ENCODE measurements at places on chromosomes 5 and 9.

GRCh38 chr5:4104831-4105597 lies 509.4 kb downstream of the IRX1 start:
- no peak for DNase-seq

DNA sequence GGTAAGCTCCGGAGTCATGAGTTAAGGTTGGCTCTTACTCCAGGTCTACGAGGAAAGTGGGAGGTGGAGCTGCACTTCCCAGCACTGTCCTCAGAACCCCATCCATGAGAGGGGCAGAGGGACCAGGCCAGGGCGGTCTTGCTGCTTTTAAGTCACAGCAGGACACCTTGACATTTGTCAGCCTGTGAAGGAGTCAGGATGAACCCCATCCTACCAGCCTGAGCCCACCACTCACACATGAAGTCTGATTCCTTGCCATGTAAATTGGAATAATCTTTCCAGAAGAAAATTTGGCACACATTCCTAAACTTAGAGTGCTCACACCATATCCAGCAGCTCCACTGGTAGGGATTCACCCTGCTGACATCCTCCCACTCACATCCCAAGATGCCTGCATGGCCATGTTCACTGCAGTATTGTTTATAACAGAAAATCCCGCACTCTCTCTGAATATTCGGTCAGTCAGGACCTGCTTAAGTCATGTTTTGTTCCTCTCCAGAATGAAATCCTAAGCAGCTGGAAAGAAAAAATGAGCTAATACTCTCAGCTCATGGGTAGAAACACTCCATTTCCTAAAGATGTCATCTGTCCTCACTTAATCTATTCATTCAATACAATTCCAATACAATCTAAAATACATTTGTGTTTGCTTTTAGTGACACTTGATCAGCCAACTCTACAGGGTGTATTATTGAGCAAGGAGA lies 79.3 kb upstream of the COL5A1 start:
- DNase-seq: no peak

DNA sequence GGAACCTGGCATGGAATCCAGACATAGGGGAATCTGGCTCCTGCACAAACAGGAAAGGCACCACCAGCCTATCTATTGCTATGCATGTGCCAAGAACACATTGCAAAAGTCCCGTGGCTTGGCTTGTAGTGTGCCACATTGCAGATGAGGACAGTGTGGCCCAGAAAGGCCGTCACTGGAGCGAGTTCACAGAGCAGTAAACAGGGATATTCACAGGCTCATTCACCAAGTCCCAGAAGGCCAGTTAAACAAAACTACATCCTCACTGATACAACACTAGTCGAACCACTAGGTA lies 39.6 kb upstream of the TRIM32 start:
- no peak for DNase-seq

DNA sequence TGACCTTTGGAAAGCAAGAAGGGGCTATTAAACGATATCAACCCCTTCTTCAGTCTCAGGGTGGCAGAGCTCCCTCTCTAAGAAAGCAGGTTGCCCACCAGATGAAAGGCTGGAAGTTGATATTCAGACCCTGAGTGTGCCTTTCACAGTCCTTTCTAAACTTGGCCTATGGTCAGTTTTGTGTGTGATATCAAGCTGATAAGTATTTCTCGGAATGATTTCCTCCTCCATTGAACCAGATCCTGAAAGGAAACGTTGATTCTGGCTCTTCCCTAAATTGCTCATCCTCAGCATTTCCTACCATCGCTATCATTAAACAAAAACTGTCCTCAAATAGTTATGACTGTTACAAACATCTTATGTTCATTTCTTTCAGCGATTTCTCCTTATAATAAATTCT lies 130.4 kb downstream of the CEMIP2 start:
- DNase-seq: no peak

- no peak for DNase-seq
Observed at GRCh38 chr9:114028646-114029045, 49.5 kb downstream of the AMBP start.

GRCh38 chr9:127087411-127087810 lies 35.0 kb downstream of the ANGPTL2 start:
- no peak for DNase-seq

- DNase-seq: no peak
Observed at GRCh38 chr9:121694600-121694999, 43.2 kb downstream of the DAB2IP start.

DNA sequence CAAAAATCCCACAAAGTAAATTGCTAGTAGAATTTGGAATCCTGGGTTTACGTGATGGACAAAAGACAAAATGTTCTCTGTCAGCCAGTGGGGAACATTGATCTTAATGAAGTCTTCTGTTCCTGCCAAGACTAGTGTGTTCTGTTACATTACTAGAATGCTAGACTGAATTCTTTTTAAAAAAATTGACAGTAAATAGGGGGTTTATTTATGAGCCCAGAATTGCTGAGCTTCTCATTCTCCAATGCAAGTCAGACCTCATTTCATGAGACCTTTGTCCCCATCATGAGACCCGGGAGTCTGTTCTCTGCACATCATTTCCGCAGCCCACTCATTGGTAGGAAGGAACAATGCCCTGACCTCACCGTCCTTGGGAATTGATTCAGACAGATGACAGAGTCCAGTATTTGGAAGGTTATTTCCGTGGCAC lies 173.8 kb upstream of the OTULINL start:
- no peak for DNase-seq

DNA sequence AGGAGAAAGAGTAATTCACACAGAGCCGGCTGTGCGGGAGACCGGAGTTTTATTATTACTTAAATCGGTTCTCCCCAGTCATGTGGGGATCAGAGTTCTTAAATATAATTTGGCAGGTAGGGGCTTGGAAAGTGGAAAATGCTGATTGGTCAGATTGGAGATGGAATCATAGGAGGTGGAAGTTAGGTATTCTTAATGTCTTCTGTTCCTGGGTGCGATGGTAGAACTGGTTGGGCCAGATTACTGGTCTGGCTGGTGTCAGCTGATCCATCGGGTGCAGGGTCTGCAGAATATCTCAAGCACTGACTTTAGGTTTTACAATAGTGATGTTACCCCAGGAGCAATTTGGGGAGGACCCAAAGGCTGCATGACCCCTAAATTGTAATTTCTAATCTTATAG lies 4.6 kb upstream of the CERCAM start:
- DNase-seq: peak; percentile 84

DNA sequence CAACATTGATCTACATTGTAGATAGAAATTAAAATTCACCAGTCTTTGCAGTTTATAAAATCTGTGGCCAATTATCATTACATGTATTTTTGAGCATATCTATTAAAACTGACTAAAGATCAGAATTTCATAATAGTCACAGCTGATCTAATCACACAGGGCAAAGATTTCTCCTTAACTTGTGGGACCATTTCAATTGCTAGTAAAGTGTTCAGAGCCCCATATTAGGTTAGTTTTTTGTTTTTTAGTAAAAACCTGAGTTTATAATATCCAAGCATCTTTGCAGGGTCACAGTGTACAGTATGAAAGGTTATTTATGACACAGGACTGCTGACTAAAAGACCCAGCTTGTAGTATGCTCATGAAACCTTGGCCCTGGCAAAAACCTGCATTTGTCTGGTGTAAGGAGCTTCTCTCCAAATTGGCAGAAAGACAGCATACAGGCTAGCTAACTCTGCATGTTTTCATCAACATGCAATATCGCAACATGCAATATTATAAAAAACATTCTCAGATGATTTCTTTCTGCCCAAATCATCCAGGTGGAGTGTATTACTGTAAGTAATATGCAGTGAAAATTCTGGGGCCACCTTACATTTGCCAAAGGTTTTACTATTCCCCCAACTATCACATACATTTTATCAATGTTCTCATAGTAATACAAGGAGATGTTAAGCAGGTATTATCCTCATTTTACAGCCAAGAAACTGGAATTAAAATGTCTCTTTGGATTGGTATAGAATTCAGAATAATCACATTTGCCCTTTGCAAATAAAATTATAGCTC lies 37.7 kb upstream of the ALDH1A1 start:
- DNase-seq: no peak

GRCh38 chr9:133473743-133474142 lies 5.2 kb downstream of the SLC2A6 start:
- DNase-seq: no peak

DNA sequence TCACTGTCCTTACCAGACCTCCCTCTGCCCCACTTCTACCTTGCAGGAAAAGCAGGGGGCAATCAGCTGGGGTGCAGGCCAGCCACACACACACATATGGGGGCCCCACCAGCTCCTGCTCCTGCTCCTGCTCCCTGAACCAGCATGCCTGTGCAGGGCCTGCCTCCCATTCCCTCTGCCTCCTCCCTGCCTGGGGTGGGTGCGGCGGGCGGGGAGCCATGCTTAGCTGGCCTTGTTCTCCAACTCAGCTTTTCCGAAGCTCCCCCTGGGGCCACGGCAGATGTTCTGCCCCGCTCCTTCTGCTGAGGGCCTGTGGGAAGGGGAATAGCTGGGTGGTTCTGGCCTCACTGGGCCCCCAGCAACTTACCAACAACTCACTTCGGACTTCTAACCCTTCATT lies 89.8 kb downstream of the ZNF354C start:
- no peak for DNase-seq

DNA sequence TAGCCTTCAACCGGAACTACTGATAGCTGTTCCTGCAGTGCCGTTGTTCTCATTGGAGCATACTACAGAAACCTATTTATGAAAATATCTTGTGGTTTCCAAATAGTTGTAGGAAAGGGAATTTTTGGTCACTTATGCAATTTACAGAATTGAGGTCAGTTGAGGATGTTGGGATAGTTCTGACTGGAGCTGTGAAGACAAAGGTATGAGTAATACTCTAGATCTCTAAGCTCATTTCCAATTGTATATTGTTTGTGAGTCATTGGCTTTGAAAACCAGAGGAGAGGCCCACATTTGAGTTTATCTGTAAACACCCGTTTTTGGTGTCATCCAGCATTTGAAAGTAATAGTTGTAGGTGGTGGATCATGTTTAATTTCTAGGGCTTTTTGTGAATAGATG lies 561.3 kb upstream of the WWC1 start:
- DNase-seq: no peak

- DNase-seq: no peak
Observed at GRCh38 chr5:68331192-68332079, 115.9 kb downstream of the PIK3R1 start.

DNA sequence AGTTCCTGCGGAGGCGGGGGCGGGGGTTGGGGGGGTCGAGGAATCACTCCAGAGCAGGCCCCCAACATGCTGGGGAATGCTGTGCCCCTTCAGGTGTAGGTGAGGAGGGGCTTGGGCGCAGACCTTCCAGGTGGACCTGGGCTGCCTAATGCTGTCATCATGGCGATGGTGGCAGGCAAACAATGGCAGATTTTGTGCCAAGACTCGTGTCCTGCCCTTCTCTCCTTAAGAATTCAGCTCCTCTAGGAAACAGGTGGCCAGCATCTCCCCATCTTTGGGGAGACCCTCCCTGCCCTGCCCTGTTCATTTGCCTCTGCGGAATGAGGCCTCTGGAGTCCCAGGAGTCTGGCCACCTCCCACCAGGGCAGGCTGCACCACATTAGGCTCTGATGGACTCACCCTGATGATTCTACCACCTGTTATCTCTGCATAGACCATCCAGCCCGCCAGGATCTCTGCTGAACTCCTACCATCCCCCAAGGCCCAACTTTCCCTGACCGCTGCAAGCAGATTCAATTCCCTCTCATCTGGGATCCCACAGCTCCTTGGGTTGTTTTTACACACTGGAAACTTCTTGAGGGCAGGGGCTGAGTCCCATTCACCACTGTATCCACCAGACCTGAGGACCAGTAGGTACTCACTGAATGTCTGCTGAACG lies 10.9 kb upstream of the SLC25A51 start:
- no peak for DNase-seq

- no peak for DNase-seq
Observed at GRCh38 chr9:128383007-128383753, 12.0 kb downstream of the URM1 start.

DNA sequence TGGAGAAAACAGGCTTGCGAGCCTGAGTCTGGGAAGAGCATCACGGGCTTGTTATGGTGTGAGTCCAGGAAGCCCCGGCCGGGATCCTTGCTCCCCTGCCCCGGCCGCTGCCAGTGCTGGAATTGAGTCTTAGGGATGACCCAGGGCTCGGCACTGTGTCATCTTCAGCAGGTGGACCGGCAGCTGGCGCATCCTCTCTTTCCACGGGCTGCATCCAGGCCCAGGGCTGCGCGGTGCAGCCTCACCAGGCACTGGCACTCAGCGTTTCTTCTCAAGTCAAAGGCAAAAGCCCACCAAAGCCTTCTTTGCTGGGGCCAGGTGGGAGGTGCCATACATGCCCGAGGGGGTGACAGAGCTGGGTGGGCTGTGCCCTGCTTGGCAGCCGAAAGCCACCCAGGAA lies 46.6 kb downstream of the COL5A1 start:
- DNase-seq: no peak

DNA sequence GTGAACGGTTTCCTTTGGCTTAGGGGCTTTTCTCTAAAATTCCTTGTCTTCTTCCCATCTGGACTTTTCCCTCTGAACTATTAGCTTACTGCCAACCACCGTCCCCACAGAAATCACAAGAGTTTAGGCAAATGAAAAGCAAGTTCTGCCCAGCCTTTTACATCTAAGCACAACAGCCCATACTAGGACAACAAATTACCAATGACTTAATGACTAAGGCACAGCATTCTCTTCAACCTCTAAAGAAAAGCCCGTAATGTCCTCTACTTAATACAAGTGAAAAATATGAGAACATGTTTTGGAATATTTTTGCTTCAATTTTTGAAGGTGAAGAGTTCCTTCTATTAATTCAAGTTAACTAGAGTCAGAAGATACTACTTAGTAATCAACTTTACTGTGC lies 1.2 kb downstream of the ZBTB5 start:
- DNase-seq: no peak

- DNase-seq: peak; percentile 4
Observed at GRCh38 chr9:87547671-87548081, 50.0 kb downstream of the DAPK1 start.

- DNase-seq: no peak
Observed at GRCh38 chr5:135254183-135254582, 144.8 kb downstream of the MACROH2A1 start.

DNA sequence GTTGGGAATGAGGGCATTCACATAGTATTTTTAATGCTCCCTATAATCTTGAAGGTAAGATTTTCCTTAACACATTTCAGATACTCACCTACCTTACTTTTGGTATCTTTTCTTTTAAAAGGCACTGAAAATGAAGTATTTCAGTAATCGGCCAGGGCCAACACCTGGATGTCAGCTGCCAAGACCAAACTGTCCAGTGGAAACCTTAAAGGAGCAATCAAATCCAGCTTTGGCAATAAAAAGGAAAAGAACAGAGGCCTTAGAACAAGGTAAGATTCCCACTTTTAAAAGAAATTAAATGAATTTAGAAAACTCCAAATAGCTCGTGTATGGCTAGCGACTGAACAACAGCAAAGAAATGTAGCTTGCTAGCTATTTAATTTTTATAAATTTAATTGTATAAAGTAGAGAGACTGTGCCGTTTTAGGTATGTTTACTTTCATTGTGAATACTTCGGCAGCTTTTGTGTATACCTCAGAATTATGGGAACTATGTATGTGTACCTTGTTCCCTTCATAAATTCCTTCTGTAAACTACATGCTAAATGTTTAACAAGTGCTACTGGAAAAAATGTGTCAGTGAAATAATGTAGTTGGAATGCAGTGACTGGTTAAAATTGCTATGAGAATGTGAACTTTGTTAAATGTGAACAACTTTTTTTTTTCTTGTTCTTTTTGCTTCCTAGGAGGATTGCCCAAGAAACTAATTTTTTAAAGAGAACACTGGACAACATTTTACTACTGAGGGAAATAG lies 41.9 kb downstream of the CDK7 start:
- no peak for DNase-seq

Data from DMS53 (cell line).